ENCODE measurements at places on chromosomes 7 and 10.

GRCh38 chr7:17680943-17681351 lies 259.3 kb downstream of the SNX13 start:
- no peak for DNase-seq

GRCh38 chr10:78599122-78599853 lies 469.5 kb upstream of the ZMIZ1 start:
- no peak for DNase-seq

- no peak for DNase-seq
Observed at GRCh38 chr7:27303026-27303425, 60.4 kb downstream of the EVX1 start.

DNA sequence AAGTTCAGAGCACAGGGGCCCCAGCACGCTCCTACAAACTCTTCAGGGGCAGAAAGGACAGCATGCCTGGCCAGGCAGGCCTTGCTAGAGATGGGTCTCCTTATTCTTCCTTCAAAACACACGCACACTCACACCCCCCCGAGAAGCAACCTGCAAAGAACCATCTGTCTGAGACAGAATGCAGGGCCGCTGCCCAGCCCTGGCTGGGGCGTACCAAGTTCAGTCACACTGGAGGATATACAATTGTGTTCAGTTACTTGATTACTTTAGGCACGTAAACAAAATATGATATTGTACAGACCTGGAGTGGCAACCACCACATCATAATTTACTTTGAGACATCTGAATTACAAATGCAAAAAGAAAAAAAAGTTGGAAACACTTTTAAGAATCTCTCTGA lies 5.7 kb downstream of the FAM53B start:
- DNase-seq: no peak

GRCh38 chr7:103932389-103932788 lies 57.1 kb downstream of the RELN start:
- DNase-seq: no peak

GRCh38 chr7:103799298-103799697 lies 190.2 kb downstream of the RELN start:
- DNase-seq: no peak

DNA sequence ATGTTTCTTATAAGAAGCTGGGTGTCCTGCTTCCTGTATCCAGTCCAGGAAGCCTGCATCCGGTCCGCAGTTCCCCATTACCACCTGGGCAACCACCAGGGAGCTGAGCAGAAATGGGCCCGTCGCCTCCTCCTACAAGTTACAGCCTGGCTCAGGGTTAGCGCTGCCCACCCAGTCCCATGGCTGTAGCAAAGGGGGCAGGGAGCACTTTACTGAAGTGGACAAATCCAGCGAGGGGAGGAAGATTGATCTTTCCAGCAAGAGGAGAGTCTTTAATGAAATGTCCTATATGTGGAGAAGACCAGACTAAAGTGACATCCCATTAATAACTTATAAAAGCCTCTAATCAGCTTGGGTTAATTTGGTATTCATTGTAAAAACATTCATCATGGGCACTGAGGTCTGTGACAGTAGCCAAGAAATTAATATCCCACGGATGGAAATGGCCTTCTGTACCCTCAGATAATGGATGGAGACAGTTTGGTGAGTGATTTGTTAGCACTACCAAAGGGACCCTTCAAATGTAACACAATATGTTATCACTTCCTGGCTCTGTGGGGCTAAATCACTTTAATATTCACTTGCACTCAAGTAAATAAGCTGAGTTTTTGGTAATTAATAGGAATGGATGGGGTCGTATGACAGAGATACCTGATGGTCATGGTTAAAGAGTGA lies 323.4 kb downstream of the PAXIP1 start:
- DNase-seq: no peak

GRCh38 chr10:96334616-96335526 lies 23.9 kb downstream of the OPALIN start:
- DNase-seq: no peak

DNA sequence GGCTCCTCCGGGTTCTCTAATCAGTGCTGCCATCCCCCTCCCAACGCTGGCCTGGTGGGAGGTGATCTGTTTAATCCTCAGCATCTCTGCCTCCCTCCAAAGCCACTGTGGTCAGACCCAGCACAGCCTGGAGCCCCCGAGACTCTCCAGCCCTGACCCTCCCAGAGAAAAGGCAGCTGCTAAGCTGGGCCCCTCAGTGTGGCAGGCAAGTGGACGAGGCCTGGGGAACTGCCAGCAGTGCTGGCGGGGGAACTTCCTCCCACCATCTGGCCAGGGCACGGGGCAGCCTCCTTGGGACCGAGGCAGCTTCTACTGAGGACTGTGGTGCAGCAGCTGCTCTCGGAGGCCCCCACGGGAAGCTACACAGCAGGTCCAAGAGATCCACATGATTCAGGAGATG lies 51.1 kb downstream of the DPYSL4 start:
- DNase-seq: no peak

DNA sequence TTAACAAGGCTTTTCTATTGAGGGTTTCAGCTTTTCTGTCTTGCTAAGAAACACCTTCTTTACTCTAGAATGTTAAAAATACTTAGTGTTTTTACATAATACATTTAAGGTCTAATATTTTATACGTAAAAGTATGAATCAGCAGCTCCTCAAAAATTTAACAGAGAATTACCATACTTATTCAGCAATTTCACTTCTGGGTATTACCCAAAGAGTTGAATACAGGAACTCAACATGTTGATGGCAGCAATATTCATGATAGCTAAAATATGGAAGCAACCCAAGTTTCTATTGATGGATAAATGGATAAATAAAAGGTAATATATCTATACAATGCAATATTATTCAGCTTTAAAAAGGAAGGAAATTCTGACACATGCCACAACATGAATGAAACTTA lies 9.7 kb upstream of the OR13A1 start:
- no peak for DNase-seq

DNA sequence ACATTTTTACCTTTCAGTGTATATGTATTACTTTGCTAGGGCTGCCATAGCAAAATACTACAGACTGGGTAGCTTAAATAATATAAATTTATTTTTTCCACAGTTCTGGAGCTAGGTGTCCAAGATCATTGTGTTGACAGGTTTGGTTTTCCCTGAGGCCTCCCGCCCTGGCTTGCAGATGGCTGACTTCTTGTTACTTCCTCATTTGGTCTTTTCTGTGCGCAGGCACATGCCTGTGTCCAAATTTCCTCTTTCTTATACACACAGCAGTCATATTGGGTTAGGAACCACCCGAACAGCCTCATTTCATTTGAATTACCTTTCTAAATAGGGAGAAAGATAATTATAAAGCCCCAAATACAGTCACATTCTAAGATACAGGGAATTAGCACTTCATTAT lies 521.6 kb upstream of the SORCS1 start:
- no peak for DNase-seq

DNA sequence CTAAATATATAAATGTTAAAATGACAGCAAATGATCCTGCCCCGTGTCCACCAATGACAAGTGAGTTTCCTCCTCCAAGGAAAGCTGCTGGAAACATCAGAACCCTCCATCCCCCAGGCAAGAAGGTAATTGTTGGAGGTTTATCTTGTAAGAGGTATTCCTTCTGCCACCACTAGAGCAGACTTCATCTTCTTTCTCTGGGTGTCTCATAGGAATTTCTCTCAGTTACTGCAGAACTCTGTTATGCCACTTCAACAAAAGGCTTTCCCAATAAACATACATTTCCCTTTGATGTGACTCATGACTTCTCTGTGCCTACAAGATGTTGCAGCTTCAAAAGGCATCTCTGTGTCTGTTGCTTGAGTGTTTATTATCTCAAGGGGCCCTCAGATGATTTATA lies 279.1 kb downstream of the BMPER start:
- DNase-seq: no peak

DNA sequence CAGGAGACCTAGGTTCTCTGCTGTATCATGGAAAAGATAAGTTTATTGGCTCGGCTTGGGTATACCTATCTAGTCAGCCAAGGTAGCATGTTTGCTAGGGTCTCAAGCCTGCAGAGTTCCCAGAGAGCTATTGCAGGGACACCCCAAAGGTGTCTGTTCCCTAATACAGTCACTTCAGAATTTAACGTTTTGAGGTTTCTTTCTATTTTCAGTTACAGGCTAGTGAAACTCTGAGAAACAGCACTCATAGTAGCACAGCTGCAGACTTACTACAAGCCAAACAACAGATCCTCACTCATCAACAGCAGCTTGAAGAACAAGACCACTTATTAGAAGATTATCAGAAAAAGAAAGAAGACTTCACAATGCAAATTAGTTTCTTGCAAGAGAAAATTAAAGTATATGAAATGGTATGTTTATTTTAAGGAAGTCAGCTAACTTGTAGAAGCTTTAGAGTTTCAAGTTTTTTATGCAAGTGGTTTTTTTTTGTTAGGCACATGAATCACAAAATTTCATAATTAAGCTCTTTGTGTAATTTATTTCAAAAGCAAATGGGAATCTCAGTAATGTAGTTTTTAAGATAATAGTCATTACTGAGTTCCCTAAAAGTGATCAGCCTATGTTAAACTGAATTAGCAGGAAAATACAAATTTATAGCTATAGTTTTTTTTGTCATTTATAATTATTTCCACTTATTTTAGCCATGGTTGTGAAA lies 54.9 kb downstream of the AKAP9 start:
- no peak for DNase-seq

DNA sequence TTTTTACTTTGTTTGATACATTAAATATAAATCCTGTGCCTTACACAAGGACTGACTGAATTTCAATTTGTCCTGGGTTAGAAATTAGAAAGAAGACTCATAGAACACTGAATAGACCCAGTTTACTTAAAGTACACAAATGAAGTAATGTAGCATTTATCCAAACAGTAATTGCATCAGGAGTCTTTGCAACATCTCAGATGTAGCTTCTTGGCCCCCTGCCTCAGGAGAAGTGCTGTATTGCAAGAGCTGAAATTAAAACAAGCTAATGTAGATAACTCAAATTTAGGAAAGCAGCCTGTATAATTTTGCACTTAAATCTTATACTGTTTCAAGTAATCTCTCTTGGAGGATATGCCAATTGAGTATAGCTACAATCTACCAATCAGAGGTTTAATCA lies 54.3 kb upstream of the KCND2 start:
- no peak for DNase-seq

- DNase-seq: no peak
Observed at GRCh38 chr7:139889186-139889871, 60.3 kb downstream of the TBXAS1 start.

GRCh38 chr10:124566222-124566888 lies 104.7 kb downstream of the LHPP start:
- no peak for DNase-seq

GRCh38 chr7:100506356-100506923 lies 22.7 kb downstream of the NYAP1 start:
- no peak for DNase-seq

DNA sequence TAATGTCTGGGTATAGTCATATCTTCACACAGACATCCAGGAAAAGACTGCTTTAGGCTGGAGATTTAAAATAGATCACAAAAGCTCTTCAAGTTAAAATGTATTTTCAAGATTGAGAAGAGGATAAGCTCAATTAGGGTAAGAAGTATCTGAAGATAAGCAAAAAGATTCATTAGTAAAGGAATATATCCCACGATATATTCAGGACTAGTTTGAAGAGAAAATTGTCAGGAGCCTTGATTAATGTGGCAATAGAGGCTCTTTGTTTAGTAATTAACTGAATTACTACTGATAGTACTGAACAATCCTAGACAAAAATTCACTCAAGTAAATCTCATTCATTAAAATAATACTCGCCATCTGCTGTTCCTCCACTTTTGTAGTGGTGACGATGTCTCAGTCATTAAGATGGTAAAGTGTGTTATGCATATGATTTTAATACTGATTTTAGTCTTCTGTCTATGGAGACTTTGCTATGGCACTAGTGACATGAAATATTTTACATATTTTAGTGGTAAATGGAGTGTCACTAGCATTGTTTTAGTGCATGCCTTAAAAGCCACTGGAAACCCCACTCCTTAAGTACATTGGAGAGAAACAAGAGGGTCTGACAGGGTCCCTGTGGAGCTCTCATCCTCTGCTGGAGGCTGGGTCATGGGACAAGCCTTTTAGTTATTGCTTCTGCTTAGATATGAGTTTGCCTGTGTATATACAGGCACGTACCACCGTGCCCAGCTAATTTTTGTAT lies 32.8 kb downstream of the INPP5F start:
- no peak for DNase-seq

GRCh38 chr10:6778992-6779701 lies 199.1 kb upstream of the PRKCQ start:
- no peak for DNase-seq

DNA sequence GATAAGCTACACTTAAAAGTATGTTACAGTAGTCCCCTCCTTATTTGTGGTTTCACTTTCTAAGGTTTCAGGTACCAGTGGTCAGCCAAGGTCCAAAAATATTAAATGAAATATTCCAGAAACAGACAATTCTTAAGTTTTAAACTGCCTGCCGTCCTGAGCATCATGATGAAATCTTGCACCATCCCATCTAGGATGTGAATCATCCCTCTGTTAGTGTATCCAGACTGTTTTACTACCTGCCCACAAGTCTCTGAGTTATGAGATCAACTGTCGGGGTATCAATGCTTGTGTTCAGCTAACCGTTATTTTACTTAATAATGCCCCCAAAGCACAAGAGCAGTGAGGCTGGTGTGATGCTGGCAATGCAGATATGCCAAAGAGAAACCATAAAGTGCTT lies 11.4 kb downstream of the KDM7A start:
- no peak for DNase-seq

DNA sequence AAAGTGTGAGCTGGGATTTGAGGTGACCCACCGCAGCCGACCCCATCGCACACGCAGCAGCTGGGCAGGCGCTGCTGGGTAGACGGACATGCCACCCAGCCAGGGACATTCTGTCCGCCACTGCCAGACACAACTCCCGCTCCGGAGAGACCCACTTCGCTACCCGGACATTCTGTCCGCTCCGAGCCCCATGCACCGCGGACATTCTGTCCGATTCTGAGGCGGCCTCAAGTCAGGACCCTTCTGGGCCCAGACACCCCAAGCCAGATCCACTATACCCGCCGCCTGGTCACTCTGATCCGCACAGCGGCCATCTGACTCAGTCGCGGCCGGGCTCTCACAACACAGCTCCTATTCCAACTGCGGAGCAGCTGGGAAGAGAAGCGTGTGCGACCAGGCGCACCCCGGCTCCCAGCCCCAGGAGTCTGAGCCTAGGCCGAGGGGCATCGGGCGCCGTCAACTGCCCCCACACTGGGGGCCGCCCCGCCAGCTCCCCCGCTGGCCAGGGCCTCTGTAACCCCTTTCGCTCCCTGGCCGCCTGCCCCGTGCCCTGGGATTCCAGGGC lies 763 bp downstream of the PITX3 start:
- DNase-seq: no peak

- DNase-seq: no peak
Observed at GRCh38 chr10:3395458-3395861, 222.9 kb upstream of the PITRM1 start.

GRCh38 chr7:17985473-17986239 lies 42.0 kb downstream of the PRPS1L1 start:
- no peak for DNase-seq

GRCh38 chr10:3068201-3068967 lies 1.0 kb downstream of the PFKP start:
- DNase-seq: peak; percentile 23

DNA sequence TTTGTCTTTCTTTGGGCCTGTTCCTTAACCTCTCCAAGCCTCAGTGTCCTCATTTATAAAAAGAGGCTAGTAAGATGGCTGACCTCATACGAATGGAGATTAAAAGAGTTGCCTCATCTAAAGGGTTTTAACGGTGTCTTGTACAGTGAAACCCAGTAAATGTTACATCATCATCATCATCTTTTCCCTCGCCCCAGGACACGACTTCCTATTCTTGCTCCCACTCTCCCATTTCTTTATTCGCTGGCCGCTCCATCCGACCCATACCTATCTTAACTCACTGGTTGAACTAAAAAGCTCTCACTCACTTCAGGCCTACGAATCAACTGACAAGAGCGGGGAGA lies 554 bp downstream of the FRA10AC1 start:
- no peak for DNase-seq
